CD4-positive, CD25-positive, alpha-beta regulatory T cell (primary cell): ENCODE measurements at places on chromosomes 7 and 10. TPM values are rescaled to one million over a fixed set of nuclear protein-coding genes. Genes with fewer than 3 reads are reported as not detected.

Gene ETV1
- 0.15 TPM for polyA plus RNA-seq

- H3K4me1 ChIP-seq: no peaks in the 10 kb centered on the region
- H3K36me3 ChIP-seq: no peaks in the 10 kb centered on the region
- H3K4me3 ChIP-seq: no peak overlapping the region
These were observed 109.6 kb upstream of the COBL start for GRCh38 chr7:51426163-51426562.

Gene MXI1
- polyA plus RNA-seq: 56.8 TPM

Gene ACTR3C
- polyA plus RNA-seq: 4.3 TPM

GRCh38 chr10:50469778-50470193 is 154.0 kb downstream of the SGMS1 start:
- no peak for DNase-seq
- H3K36me3 ChIP-seq: no peaks in the 10 kb centered on the region
- H3K27ac ChIP-seq: no peak overlapping the region
- H3K27me3 ChIP-seq: no peaks in the 10 kb centered on the region
- H3K4me1 ChIP-seq: peaks cover 43% of the 10 kb centered on the region

GRCh38 chr7:93043385-93043985 is 74.3 kb downstream of the SAMD9 start:
- no peak overlapping the region for H3K27ac ChIP-seq
- no peaks in the 10 kb centered on the region for H3K36me3 ChIP-seq
- no peak overlapping the region for H3K4me3 ChIP-seq
- no peaks in the 10 kb centered on the region for H3K27me3 ChIP-seq
- DNase-seq: no peak

DNA sequence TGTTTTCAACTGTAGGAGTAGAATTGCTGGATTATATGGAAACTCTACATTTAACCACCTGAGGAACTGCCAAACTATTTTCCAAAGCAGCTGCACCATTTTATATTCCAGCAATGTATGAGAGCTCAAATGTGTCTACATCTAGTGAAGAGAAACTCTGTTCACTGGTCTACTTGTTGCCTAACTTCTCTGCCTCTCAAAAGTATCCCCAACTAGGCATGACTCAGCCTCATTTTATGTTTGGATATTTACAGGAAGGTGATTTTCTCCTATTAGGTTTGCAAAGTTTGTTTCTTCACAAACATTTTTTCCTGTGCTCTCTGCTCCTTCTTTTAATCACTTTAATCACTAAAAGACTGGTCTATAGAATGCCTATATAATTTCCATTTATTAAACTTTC is 37.1 kb upstream of the SRI start:
- H3K4me3 ChIP-seq: no peak overlapping the region
- no peaks in the 10 kb centered on the region for H3K4me1 ChIP-seq
- H3K36me3 ChIP-seq: no peaks in the 10 kb centered on the region
- no peaks in the 10 kb centered on the region for H3K27me3 ChIP-seq
- H3K27ac ChIP-seq: no peak overlapping the region

DNA sequence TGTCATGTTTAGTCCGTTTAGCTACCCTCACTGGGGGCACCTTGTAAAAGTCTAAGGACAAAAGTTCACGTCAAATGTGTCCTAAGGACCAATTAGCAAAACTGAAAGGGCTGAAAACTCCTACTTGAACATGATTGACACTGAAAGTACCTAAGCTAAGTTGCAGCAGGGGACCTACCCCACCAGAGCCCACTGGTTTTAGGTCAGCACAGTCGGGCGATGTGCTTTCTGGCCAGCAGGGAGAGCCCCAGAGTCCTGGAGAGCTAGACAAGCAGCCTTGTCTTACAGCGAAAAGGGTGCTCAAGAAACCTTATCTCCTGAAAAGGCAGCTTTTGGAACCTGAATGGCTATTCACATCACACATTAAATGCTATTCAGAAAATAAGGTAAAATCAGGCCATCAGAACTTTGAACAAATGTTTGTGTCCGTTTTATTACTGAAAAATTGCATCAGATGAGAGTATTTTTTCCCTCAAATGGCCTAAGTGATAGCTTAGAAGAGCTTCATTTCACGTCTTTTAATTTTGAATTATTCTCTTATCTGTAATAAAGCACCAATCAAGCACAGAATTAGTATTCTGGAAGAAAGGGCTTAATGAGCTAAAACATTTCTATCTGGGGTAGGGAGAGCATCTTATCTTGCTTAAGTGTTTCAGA is 52.2 kb upstream of the MKI67 start:
- peak; percentile 77 for DNase-seq
- H3K4me1 ChIP-seq: peaks cover 16% of the 10 kb centered on the region
